Putamen (tissue), 1 donor: ENCODE measurements at places on chromosomes 5 and 9.

DNA sequence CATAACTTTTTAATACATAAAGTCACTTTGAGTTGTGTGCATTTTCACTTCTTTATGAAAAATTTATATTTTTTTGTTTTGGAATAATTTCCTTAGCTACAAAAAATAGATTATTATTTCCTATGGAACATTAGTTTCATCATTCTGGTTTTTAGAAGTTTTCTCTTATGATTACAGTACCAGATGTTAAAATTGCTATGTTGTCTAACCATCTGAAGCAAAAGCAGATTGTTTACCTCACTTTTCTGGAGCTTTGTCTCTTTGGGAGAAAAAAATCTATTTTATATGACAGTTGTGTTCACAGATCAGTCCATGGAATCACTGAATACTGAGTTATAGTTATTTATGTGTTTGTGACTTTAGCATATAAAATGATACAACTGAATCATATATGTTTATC lies 708.9 kb upstream of the RIOK2 start:
- DNase-seq = no peak

DNA sequence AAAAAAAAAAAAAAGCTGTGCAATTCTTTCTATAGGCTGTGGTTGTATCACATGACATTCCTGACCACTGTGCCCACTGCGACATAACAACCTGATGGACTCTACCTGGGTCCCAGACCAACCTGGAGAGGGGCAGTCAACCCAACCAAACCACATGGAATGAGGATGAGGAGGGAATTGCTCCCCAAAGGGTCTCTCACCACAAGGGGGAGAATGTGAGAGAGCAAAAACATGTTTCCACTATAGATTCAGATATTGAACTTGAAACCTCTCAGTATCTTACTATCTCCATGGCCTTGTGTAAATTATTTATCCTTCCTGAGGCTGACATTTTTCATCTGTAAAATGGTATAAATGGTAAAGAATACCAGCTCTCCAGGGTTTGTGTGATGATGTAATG lies 66.9 kb upstream of the SV2C start:
- DNase-seq = no peak

- peak; percentile 30 for DNase-seq
Measured at GRCh38 chr9:17531642-17532254, 47.1 kb upstream of the SH3GL2 start.

- no peak for DNase-seq
Measured at GRCh38 chr5:171757853-171758535, 27.6 kb upstream of the SMIM23 start.

GRCh38 chr5:125463466-125464092 lies 717.1 kb upstream of the ZNF608 start:
- no peak for DNase-seq

DNA sequence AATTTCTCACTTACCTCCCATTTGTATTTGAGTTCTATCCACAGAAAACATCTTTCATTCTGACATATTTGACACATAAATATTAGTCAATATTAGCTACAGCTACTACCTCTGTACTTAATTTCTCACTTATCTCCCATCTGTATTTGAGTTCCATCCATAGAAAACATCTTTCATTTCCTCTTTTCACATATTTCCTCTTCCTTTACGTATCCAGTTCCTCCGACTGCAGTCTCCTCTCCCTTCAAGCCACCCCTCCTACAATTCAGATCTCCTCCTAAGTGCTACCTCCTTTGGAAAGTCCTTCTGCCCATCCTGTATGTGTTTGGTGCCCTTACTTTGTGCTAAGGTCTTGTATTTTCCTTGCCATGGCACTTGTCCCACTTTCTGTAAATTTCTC lies 1.6 kb downstream of the SREK1IP1 start:
- DNase-seq = no peak

- DNase-seq = peak; percentile 59
Measured at GRCh38 chr9:117088140-117088539, 326.7 kb downstream of the ASTN2 start.

DNA sequence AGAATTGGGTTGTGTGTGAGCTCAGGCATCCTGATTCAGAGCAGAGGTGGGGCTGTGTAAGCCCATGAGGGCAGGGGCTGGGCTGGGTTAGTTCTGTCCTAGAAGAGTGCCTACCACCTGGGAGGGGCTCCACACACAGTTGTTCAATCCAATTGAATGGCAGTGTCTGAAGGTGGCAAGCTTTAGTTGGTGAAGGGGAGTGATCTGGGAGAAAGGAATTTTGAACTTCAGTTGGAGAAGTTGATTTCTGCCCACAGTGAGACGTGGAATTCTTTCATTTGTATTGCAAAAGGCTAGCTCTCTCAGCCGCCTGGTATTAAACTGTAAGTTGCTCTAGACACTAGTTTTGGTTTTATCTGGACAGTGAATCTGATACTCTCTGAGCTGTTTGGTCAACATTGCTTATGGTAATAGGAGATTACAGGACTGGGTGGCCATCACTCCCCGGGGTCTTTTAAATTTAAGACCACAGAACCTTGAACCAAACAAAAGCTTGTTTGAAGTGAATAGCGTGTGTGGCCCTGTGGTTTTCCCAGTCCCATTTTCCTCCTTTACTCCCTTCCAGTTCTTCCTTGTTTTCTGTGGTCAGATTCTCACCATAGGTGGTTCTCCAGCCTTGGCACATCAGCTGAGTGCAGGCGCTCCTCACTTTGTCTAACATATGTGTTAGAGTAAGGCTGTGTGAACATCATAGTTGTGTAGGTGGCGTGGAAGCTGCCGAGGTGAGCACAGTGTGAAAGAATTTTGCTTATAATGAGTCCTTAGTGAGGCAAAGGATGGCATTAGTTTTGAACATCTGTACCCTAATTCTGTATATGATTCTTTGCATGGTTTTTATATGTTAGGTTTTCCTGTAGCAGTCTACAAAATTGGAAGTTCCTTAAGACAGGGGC lies 78.0 kb downstream of the ARHGAP26 start:
- no peak for DNase-seq

DNA sequence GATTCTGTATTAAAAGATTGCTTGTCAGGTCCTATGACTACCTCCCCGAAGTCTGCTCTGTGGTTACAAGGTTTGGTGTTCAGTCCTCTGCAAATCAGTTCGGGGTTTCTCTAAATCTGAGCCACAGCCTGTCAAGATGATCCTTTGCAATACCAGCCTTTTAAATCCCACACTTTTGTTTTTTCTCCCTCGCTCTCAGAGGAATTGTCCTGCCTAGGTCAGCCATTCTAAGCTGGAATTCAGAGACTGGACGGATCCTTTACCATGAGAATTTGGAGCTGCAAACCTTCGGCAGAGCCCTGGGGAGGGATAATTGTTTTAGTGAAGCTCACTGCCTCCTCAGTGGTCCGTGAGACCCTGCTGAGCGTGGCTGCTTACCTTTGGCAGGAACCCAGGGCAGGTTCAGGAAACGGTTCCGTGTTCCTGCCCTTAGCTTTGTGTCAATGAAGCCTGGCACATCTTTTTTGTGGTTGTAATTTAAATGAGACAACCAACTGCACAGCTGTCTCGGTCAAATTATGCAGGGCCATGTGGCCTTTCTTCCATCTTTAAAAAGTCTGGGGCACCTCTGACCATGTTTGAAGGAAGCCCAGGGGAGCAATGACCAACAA lies 47.2 kb downstream of the EBF1 start:
- no peak for DNase-seq

GRCh38 chr5:85920984-85921383 lies 696.8 kb upstream of the COX7C start:
- DNase-seq = no peak

- no peak for DNase-seq
Measured at GRCh38 chr9:81986051-81986450, 2.5 kb upstream of the SPATA31D1 start.

GRCh38 chr5:76642390-76643040 lies 19.3 kb upstream of the F2RL2 start:
- no peak for DNase-seq

- no peak for DNase-seq
Measured at GRCh38 chr9:94802793-94803192, 76.3 kb downstream of the AOPEP start.

DNA sequence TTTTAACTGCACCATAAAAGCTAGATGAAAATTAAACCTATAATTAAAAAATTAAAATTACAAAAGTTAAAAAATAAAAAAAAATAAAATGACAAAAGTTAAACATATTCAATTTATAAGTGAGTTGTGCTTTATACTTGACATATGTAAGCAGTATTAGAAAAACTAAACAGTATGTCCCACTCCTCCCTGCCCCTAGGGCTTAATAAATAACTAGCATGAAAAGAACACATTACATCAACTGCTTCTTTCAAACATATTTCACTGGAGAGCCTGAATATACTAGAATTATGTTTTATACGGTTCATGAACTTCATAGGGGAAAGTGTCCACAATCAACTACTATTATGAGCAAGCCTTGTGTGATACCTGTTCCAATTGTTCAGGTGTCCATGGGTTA lies 47.6 kb downstream of the ECPAS start:
- DNase-seq = no peak

- no peak for DNase-seq
Measured at GRCh38 chr9:113915817-113916434, 39.8 kb downstream of the ZNF618 start.

DNA sequence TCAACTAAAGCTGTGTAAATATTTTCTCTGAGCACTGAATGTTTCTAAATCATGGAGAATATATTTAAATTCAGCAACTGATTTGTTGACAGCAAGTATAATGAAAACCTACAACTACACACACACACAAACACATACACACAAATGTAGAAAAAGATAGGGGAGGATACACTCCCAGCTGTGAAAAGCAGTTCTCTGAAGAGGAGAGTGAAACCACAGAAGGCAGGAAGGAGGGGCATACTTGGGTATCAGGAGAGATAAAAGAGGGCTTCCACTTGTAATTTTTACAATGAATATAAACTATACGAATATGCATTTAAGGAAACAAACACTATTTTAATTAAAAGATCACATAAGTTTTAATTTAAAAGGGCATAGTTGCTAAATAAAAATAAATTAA lies 227.8 kb upstream of the SLC24A2 start:
- DNase-seq = no peak

DNA sequence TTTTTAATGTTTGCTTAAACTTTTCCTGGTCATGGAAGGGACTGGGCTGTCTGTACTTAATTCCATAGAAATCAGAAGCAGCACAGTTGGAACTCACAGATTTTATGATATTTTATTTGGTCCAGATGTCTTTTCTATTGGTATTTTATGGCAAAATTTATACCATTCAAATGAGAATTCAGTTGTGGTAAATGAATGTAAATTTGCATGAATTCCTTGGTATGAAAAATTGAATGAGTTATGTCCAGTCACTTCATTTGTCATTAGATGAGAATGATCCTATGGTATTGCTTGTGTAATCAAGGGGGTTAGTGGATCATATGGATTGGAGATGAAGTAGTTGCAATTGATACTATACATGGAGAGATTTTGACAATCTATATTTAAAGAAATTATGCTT lies 188.0 kb downstream of the KDM4C start:
- no peak for DNase-seq

DNA sequence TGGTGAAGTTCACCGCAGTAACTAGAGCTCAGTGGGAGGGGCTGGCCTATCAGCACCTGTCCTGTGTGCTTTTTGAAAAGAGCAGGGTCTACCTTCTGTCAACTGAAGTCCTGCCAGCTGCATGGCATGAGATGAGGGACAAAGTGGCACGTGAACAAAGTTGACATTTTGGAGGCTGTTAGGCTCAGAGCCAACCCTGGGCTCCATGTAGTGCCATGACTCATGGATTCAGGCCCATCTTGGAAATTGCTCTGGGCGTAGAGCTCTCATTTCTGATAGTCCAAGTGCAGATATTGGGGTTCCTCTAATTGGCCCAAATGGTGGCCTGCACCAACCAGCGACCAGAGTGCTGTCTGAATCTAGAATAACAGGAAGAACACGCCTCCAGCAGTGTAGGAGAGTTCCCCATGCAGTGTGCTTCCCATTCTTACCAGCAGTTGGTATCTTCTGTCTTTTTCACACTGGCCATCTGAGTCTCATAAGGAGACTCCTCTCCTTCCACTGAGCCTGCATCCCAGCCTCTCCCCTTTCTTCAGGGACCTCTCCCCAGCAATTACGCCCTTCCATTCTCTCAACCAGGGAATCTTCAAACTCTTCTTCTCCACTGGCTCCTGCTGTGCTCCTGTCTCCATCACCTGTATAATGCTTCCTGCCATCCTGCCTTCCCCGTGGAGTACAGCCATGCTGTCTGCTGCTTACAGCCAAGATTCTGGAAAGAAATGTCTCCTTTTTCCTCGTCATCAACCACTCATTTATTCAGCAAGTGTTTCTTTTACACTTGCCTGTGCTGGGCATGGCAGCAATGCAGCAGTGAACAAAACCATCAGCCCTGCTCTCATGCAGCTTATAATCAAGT lies 30.4 kb downstream of the IRF1 start:
- DNase-seq = no peak

DNA sequence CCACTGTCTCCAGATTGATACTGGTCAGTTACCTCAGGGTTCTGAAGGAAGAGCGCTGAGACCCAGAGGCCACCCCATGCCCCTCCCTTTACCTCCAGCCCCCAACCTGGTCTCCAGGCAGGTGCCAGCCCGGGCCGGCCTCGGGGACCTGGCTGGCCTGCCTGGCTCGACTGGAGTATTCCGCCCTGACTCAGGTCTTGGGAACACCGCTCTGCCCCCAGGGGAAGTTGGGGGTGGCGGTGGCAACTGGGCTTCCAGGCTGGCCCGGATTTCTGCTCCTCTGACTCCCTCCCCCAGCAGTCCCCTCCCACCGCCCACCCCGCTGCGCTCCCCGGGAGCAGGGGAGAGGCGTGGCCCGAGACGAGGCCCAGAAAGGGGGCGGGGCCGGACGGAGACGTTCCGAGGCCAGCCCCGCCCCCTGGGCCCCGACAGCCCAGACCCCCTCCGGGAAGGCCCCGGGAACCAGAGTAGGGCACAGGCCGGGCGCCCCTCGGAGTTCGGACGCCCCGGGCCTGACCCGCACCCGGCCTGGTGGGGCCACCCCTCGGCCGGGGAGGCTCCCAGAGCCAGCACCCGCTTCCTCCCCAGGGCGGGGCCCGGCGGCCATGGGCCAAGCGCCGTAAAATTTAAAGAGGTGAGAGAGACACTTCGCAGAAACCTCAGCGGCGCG lies 82.5 kb upstream of the ZBTB43 start:
- DNase-seq = peak; percentile 68
